ENCODE measurements at places on chromosomes 13 and 19.

DNA sequence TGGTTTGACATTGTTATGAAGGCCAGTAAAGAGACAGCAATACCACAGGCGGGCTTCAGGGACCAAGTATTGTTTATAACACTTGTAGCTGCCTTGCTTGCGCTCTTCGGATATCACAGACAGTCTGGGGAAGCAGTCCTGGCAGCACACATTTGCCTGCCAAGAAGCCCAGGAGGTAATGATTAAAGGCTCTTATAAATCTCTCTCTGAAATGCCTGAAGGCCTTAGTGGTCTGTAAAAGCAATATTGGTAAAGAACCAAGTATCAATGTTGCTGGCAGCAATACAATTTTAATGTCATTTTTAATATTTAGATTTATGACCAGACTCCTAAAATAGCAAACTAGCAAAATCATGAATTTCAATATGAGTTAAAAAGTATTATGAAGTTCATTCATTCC lies 1312.4 kb downstream of the PCDH9 start:
- no peak for DNase-seq

DNA sequence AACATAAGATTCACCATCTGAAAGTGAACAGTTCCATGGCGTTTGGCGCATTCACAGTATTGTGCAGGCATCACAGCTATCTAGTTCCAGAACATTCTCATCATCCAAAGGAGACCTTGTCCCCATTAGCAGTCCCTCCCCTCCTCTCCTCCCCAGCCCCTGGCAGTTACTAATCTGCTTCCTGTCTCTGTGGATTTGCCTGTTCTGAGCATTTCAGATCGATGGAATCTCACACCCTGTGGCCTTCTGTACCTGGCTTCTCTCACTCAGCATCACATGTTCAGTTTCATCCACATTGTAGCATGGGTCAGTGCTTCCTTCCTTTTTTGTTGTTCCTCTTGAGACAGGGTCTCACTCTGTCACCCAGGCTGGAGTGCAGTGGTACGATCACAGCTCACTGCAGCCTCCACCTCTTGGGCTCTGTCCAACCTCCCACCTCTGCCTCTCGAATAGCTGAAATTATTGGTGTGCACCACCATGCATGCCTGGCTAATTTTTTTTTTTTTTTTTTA lies 34.6 kb downstream of the CRTC1 start:
- no peak for DNase-seq

GRCh38 chr13:32472194-32472621 lies 44.3 kb upstream of the N4BP2L1 start:
- no peak for DNase-seq

GRCh38 chr19:12675940-12676339 lies 5.7 kb downstream of the DHPS start:
- no peak for DNase-seq

- DNase-seq, result no peak
Observed at GRCh38 chr13:39414339-39414738, 188.7 kb downstream of the LHFPL6 start.

DNA sequence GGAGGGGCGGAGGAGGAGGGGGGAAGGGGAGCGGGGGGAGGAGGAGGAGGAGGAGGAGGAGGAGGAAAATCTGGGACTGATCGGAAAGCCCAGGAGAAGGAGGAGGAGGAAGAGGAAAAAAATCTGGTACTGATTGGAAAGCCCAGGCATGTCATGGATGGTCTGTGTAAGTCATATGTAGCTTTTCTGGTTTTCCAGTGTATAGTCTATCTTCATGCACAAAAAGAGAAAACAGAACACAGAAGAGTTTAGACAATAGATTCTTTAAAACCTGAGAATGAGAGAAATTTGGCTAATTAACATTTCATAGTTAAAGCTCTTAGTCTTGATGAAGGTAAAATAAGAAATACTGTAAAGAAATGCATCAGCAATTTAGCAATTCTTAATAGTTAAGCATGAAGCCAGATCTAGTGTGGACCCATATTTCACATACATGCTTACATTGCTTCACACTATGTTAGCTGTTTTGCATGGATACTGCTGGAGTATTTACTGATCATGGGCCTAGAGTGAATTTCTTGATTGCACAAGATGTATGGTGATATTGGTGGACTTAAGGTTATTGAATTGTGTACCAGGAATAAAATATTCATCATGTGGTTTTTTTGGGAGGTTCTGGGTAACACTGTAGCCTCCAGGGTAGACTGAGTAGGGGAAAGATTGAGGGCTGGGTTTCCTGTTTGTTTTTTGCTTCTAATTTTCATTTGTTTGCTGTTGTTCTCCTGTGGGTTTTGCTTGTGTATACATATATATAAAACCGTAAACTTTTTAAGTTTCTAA lies 41.4 kb downstream of the SUCLA2 start:
- DNase-seq, result no peak

DNA sequence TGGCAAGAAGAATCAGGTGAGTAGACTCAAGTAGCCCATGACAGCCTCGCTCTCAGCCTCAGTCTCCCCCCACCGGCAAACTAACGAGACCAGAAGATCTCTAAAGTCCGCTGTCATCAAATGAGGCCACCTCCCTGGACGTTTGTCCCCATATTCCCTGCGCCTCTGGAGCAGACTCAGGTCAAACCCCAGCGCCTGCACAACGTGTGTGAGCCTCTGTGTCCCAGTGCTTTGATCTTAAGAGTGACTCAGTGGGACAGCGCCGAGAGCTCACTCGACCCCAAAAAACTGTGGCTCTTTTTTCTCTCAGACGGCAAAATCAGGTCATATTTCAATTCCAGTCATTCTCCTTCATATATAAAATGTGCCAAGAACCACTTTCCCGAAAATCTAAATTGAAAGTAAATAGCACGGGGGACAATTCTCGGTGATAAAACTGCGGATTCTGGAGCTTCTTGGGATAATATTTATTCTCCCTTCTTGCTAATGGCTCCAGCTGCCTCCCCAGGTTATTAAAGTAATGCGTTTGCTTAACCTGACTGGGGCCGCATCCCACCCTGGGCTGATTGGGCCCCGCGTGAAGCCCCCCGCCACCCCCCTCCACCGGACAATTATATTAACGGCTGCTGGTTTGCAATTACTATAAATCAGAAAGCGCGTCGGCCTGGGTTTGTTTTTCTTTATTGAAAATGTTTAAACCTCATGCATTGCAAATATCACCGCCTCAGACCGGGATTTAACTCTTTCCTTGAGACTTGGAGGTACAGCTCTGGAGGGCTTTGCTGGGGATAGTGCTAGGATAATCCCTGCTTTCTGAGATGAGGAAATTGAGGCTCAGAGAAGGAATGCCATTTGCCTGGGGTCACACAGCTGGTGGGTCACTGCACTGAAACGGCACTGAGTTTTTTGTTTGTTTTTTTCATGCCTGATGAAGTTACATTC lies 37.5 kb upstream of the ZNRF4 start:
- DNase-seq, result no peak

DNA sequence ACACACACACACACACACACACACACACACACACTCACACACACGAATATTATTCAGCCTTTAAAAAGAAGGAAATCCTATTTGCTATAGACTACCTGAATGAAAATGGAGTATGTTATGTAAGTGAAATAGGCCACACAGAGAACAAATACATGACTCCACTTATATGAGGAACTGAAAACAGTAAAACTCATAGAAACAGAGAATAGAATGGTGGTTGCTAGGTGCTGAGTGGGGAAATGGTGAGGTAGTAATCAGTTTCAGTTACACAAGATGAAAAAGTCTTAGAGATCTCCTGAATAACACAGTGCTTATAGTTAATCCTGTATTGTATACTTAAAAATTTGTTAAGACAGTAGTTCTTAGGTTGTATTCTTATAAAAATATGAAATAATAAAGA lies 8.2 kb downstream of the ZNF677 start:
- DNase-seq, result no peak

DNA sequence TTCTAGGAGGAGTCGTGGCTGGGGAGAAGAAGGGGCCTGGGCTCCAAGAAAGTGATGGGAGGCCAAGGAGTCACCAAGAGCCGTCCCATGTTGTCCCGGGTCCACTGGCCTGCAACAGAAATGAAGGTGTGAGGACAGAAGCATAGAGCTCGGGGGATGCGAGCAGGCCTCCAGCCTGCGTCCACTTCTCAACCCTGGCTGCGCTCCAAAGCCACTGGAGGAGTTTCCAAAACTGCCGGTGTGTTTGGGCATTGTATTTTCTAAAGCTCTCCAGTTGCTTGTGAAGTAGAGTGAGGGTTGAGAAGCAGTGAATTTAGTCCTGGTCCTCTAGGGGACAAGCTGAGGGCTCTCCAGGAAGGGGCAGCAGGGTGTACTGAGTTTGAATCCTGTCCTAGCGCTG lies 13.0 kb downstream of the FFAR2 start:
- DNase-seq, result no peak

GRCh38 chr13:94513026-94513425 lies 33.5 kb upstream of the DCT start:
- no peak for DNase-seq

- DNase-seq, result no peak
Observed at GRCh38 chr13:96025283-96025682, 27.9 kb downstream of the UGGT2 start.

DNA sequence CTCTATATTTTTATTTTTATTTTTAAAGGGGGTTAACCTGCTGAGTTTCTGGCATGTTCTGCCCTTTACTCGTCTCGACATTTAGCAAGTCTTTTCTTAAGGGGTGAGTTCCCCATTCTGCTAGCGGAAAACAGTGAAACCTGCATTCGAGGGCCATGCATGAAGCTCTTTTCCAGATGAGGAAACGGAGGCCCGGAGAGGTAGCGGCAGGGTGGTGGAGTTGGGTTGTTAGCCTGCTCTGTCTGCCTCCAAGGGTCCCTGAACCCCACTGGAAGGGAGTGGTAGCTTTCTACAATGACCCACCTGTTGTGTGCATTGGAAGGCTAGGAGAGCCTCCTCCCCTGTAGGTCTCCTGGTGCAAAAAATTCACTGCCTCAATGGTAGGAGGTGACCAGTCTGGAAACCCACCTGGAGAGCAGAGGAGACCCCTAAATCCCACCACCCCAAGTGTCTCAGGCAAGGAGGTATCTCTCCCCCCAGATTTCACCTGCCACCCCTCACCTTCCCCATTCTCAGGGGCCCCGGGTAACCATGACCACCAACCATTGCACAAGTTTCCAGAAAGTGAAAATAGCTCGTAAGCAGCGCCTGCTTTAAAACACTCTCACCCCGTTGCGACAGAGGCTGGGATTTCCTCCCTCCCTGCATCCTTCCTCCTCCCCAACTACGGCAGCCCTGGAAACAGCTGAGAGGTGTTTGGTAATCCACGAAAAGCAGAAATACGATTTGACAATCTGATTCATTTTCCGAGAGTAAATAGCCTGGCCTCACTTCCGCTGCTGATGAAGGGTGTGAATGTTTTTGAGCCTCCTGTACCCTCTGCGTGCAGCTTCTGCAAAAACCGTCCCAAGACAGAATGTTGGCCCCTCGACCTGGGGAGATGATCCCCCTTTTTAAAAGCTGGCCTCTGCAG lies 3.5 kb downstream of the KLF2 start:
- peak; percentile 71 for DNase-seq

DNA sequence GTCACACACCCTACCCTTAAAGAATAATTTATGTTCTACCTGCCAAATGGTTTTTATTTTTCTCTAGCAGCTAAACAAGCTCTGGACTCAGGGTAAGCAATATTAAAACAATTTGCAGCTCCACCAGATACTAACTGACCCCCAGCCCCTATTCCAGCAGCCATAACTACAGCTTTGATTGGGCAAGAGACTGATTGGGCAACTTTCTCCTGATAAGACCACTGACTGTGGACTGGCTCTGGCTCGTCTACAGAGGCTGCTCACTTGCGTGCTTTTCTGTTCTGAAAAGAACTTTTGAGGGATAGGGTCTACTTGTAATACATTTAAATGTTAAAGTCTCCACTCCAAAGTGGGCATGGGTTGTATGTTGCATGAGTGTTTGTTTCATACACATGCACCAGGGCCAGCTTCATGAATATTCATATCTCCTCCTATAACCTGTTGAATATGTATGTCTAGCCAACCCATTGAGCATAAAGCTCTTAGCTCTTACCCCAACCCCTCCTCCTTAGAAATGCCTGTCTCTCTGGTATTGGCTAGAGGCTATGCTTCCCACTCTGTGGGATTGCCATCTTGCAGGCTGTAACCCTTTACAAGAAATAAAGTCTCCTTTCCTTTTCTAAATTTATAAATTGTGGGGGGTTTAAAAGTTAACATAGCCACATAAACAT lies 19.9 kb downstream of the OR7A5 start:
- no peak for DNase-seq

DNA sequence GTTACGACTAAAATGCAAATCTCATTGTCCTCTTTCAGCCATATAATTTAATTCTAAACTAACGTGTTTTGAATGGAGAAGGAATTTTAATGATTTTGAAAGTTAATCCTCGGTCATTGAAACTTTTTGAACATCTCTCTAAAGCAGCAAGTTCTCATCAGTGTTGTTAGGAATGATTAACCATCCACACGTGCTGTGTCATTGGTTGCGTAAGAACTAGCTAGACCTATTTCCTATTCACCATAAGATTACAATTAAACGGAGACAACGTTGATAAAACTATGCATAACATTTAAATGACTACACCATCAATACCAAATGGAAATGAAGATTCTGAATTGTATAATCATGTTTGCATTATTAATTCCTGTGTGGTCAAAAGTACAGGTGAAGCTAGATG lies 155.6 kb upstream of the IRS2 start:
- no peak for DNase-seq

DNA sequence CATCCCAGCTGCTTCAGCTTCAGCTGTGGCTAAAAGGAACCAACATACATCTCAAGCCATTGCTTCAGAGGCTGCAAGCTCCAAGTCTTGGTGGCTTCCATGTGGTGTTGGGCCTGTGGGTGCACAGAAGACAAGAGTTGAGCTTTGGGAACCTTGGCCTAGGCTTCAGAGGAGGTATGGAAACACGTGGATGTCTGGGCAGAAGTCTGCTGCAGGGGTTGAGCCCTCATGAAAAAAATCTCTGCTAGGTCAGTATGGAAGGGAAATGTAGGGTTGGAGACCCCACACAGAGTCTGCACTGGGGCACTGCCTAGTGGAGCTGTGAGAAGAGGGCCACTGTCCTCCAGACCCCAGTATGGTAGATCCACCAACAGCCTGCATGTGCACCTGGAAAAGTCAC lies 279.3 kb downstream of the MZT1 start:
- no peak for DNase-seq

DNA sequence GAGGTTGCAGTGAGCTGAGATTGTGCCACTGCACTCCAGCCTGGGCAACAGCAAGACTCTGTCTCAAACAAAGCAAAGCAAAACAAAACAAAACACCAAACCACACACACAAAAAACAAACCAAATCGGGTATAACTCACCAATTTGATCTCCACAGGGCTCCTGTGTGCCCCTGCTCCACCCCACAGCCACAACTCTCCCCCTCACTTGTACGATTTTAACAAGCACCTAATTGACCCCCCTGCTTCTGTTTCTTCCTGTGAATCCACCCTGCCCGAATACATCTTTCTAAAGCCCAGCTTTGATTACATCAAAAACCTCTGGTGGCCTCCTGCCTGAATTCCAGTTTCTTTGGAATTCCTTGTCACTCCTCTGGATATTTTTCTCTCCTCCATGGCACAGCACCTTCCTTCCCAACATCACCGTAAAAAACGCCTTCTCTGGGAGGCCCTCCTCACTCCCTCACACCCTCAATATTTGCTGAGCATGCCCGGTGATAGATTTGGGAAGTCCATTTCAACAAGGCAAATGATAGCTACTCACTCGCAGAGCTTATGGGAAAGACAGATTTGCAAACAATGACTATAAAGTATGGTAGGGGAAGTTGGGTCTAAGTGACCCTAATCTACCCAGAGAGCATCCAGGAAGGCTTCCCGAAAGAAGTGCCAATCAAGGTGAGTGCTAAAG lies 11.6 kb upstream of the RANBP3 start:
- no peak for DNase-seq

- DNase-seq, result no peak
Observed at GRCh38 chr13:75633285-75633684, 2.8 kb upstream of the LMO7 start.
